WTC11 (cell line): ENCODE measurements at places on chromosomes 3 and 15. TPM values are rescaled to one million over a fixed set of nuclear protein-coding genes. Genes with fewer than 3 reads are reported as not detected.

DNA sequence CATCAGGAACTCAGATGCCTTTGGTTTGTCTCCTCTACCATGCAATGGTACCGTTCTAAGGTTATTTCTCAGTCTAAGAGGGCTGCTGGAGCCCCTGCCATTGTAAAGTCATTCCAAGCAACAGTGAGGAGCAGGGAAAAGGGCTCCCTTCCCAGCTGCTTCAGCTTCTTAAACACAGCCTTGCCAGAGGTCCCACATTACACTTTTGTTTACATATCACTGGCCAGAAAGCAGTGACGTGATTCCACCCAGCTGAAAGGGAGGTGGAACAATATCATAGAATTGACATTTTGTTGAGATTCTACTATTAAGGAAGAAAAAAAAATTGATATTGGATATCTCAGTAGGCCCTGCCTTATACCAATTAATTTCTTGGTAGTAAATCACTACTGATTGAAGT is 194.6 kb downstream of the SUCLG2 start:
- DNase-seq = no peak

DNA sequence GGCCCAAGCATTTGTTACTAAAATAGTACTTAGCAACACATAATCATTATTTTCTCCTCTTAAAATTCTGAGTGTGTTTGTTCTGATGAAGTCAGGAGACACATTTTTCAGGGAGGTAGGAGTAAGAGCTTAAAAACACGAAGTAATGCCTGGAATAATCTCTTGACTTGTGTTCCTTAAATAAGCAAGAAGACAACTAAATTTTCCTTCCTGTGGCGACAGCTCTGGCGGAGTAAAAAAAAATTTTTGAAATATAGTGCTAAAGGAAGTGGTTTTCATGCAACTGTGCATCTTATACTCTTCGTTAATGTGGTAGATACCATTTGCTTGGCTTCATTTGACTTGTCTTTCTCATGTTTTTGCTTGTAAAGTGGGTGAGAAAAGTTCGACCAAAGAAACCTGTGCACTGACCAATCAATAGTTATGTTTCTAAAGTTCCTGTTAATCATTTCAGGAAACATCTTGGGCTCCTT is 11.1 kb upstream of the MBNL1 start:
- no peak for DNase-seq

DNA sequence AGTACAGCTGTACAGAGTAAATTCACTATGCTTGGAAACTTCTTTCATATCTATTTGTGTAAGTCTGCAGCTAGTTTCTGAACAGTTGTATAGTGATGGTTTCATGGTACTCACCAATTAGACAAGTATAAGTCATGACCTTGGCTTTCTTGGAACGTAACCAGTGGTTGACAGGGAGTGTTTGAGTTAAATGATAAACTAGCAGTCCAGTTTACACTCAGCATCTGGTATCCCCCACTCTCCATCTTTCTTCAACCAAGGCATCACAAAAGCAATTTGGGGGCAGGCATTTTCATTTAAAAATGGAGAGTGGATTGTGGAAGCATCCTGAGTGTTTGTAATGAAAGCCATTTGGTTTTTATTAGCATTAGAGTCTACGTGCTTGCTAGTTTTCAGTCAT is 26.0 kb downstream of the MME start:
- DNase-seq = no peak

DNA sequence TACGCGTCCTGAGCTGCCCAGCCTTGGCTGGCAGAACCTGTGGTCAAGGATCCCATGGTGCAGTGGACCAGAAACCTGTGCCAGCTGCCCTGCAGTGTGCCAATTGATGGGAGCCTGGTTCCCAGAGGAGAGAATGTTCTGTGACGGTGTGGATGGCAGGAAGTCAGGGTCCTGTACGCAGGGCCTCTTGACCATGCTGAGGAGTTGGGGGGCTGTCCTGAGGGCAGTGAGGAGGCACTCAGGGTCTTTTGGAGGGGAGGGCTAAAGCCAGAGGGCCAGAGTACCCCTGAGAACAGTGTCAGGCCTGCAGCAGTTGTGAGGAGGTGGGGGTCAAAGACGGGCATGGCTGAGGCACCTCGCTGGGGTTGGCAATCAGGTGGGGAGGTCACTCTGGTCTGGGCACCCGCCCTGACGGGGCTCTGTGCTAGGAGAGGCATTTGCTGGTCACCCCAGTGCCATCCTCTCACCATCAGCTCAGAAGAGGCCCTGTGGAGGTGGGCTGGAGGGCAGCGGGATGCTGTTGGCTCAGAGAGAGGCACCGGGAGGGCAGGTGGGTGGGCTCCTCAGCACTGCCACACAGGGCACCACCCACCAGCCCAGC is 61.0 kb downstream of the SCN5A start:
- no peak for DNase-seq

DNA sequence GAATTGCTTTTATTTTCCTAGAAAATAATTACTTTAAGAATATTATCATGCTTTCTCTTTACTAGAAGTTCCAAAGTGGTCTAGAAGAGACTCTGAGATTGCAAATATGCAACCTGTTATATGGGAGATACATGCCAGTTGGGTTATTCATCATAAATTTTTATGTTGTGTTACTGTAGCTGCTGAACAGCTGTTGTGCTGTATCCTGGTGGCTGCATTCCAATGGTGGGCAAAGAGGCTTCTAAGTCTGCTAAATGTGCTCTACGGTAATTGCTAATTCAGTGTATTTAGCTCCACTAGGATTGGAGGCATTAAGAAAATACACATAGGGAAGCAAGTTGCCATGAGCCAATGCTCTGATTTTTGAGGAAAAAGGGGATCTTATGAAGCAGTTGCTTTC is 409.0 kb downstream of the TUSC7 start:
- no peak for DNase-seq

GRCh38 chr3:56799251-56799882 is 2.4 kb downstream of the ARHGEF3 start:
- DNase-seq = no peak

GRCh38 chr15:29670266-29670665 is 152.0 kb downstream of the TJP1 start:
- DNase-seq = no peak

DNA sequence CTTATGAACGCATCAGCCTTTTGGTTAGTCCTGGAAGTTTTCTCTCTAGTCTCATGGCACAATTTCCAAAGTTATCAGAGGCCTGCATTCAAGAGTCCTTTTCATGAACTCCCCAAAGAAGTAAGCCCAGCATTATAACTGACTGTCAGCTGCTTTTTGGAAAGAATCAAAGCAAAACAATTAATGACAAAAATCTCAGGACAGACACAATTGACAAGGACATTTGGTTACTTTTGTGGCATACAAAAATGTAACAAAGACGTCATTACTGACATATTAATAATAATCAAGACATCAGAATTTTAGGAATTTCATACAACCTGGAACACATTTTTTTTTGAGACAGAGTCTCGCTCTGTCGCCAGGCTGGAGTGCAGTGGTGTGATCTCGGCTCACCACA is 21.2 kb downstream of the KATNBL1 start:
- no peak for DNase-seq

- no peak for DNase-seq
Observed at GRCh38 chr3:195238081-195238571, 32.8 kb downstream of the XXYLT1 start.

The ARF4 gene
- total RNA-seq = 117 to 118 TPM (median 117 TPM) in 3 replicates

DNA sequence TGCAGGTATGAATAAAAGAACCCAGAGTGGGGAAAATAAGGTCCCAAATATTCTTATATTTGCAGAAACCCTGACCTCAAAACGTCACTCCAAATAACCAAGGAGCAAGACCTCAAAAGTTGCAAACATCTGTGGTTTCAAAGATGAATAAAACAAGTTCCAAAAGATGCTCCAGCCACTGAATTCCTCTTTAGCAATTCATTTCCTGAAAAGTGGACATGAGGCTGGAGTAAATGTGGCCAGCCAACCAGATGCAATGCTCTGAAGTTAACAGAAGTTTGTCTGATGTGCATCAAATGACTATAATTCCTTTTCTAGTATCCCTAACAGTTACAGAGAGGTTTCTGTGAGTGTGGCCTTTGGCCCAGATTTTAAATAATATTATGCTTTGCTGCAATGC is 71.2 kb upstream of the WNT5A start:
- DNase-seq = no peak

- DNase-seq = no peak
Observed at GRCh38 chr3:20054549-20054987, 14.3 kb downstream of the KAT2B start.

The SHC4 gene
- total RNA-seq = 0.44 to 0.63 TPM (median 0.46 TPM) in 3 replicates
